OCI-LY7 (cell line): ENCODE measurements at places on chromosomes 2 and 18.

DNA sequence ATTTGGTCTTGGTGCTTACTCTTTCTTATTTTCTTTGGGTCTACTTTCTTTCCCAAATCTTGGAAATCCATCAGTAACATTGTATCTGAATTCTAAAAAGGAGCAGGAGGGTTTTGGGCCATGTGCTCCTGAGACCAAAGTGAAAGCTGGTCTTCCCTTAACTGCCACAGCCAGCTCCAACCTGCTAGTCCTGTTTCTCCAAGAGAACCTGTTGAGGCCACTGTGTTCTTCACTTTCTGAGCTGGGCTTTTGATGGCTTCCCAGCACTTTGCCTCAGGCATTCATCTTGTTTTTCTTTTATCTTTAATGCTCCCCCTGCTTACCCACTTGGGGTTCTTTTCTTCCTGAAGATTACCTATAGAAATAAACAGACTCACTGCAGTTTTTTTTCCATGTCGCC, 53.3 kb downstream of the ARHGAP28 start:
- no peak for DNase-seq

DNA sequence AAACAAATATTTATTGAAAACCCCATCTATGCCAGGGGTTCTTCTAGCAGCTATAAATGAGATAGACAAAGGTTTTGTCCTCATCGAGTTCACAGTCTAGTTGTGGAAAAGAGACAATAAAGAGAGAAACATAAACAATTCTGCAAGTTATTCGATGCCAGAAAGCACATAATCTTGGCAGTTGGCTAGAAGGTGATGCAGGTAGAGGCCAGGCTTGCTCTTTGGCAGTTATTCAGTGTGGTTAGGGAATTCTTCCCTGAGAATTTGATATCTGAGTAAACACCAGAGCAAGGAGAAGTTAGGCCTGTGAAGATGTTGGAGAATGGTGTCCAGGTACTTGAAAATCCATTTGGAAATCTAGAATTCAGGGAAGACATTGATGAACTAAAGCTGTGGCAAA, 547.4 kb downstream of the SLC4A3 start:
- DNase-seq, result no peak

DNA sequence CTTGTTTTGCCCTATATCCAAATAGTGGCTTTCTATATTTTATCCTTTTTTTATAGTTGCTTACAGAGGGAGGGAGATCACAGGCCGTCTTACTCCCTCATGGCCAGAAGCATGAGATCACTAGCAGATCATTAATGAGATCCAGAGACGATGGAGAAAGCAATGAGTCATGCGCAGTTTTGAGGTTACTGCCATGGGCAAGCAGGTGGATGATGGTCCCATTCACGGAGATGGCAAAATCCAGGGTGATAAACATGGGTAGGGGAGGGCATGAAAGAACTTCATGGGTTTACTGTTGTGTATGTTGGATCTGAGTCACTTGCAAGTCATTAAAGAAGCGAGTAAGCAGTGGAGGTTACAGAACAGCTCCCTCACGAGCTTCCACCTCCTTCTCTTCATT, 60.4 kb downstream of the C18orf63 start:
- no peak for DNase-seq

GRCh38 chr2:68653538-68653982, 10.2 kb downstream of the PROKR1 start:
- DNase-seq, result no peak

DNA sequence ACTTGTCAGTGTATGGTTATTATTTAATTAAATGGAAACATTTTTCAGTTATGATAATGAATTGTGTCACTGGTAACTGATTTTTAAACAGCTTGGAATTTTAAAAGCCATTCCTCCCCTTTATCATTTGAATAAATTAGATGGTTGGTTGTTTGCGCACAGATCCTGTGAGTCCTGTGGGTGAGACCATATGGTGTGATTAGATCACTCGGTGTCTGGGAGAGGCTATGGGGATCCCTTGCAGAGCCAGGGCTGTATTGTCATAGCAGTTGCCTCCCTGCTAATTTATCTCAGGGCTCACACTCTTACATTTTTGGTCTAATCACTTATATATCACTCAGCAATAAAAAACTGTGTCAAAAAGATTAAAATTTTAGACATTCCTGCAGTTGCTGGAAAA, 133.5 kb downstream of the ASXL3 start:
- DNase-seq, result no peak

DNA sequence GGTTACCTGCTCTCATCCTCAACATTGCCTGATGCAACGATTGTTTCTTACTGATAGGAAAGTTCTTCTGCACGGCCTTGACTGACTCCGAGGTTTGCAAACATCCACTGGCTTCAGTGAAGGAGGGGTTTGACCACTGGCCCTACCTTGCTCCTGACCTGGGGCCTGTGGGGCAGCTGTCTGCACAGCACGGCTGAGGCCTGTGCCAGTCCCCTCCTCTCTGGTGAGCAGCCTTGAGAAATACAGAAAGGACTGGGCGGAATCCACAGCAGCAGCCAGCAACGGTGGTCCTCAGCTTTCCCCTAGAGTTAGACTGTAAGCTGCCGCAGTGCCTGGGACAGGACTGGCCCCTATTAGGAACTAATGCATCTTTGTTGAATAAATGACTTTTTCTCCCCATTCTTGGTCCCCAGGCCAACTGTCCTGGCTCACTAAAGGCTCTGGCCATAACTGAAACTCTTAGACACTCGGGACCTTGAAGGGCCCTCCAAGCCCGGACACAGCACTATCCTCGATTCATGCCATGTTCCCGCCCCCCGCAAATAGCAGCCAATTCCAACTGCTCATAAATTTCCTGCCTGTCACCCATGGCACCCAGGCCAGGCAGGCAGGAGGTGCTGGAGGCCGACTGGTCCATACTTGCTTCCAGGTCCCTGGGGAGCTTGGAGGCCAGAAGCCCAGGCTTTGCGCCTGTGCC, 26.7 kb downstream of the ATOH8 start:
- no peak for DNase-seq

DNA sequence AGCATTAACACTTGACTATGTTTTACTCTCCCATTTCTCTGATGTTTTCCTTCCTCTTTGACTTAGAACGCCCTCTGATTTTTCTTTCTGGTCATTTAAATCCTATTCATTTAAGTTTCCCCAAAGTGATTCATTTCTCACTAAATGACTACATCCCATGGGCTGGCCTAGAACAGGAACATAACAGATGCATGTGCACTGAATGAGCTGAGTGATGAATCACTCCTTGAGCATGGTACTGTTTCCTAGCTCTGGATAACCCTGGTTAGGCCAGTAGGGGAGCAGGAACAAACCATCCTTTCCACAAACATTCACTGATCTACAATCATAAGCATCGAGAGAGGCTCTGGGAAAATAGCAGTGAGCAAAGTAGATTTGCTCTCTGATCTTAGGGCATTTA, 221.9 kb upstream of the SETBP1 start:
- DNase-seq, result no peak

DNA sequence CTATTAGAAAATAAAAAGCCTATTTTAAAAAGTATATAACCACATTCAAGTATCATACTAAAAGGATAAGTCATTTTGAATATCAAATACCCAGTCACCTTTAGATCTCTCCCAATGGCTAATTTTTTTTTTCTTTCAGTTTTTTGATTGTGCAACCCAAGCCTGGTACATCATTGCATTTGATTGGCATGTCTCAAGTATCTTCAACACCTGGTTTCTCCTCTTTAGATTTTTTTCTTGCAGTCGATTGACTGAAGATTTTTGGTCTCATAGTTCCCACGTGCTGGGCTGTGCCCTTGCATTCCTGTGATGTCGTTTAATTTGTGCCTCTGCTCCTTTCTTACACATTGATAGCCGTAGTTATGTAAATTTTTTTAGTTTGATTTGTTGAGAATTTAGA, 40.7 kb downstream of the ATIC start:
- DNase-seq, result no peak

DNA sequence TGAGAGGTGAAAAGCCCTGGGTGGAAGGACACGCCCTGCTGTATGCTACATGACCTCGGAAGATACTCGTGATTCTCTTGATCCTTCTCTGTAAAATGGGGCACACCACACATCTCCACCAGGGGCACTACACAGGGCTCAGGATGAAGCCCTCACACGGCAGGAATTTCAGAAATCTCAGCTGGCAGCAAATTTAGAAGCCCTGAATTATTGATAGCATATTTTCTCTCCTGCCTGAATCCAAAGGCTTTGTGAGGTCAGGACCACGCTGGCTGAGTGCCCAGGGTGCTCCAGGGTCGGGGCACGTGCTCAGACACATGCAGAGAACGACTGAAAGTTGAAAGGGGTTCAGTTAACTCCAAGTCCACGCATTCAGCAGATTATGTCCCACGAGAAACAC, 42.1 kb upstream of the GALR1 start:
- peak; percentile 16 for DNase-seq
